D721Med (cell line): ENCODE measurements at places on chromosomes 7 and 10.

- DNase-seq = no peak
These were observed 35.5 kb downstream of the GPRIN2 start for GRCh38 chr10:46520941-46521340.

DNA sequence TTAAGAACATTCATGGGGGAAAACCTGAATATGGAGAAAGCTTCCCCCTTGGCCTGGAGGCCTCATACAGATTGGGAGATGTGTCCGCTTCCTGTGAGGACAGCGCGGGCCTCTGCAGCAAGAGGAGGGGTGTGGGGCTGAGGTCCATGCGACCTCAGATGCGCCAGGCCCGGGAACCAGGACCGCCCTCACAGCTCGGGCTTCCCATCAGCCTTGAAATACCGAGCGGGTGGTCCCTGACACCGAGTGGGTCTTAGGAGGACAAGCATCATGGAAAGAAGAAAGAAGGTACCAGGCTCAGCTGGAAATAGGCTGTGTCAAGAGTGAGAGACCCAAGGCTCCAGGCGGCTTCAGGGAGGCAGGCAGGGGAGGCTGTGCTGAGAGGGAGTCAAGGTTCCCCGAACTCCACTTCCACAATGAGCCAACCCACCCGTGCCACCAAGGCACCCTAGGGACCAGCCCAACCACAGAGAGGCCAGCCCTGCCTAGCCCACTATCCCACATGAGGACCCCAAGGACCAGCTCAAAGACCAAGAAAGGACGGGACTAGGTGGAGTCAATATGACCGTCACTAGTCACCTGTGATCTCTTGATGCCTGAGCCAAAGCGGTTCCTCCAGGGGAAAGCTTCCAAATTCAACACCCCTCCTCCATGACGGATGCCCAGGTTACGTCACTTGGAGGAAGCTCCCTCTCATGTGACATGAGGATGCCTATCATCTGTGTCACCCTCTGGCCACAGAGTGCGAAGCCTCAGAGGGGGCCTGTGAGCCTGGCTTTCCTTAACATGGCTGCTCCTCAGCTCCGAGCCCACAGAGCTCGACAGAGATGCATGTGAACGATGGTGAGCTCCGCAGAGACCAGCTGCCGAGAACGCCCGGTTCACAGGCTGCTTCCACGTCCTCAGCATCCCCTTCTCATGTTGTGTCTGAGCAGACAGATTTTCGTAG lies 103.7 kb downstream of the TCERG1L start:
- DNase-seq = no peak

GRCh38 chr10:100519311-100520051 lies at the start of gene SEC31B:
Gene SEC31B, minus strand, starts transcription at chr10:100519861. Its CDS starts 2,909 bp downstream, at chr10:100516952.
- DNase-seq = no peak

DNA sequence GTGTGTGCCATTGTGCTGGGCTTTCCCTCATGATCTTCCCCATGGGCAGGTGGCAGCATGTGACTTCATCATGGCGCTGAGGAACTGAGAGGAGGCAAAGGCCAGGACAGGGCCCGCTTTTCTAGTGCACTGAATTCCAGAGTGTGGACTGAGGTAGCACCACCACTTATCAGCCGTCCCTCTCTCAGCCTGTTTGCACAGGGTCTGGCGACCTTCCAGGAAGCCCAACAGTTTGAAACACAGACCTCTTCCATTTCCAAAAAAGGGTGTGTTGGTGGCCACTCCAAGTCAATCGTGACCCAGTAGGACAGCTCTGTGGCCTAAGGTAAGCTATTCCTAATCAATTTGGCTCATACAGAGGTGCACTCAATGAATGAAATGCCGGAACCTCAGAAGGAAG lies 4.4 kb downstream of the DNAJC30 start:
- no peak for DNase-seq

DNA sequence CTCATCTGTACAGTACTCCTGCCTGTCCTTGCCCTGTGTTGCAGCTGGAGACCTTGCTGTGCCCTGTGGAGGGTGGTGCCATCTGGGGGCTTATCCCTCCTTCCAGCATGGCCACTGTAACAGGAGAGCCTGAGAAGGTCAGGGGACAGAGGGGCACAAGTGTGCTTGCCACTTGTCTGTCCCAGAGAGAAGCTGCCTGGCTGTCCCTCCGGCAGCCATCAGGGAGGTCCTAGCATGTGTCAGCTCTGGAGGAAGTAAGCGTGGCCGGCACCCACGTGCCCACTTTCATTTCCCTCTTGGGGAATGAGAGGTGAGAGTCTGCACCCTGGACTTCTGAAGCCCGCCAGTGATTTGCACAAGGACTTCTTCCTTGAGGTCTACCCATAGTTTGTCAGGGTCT lies 97.0 kb upstream of the PPIF start:
- no peak for DNase-seq

GRCh38 chr7:154769001-154769400 lies 233.9 kb downstream of the PAXIP1 start:
- DNase-seq = no peak

DNA sequence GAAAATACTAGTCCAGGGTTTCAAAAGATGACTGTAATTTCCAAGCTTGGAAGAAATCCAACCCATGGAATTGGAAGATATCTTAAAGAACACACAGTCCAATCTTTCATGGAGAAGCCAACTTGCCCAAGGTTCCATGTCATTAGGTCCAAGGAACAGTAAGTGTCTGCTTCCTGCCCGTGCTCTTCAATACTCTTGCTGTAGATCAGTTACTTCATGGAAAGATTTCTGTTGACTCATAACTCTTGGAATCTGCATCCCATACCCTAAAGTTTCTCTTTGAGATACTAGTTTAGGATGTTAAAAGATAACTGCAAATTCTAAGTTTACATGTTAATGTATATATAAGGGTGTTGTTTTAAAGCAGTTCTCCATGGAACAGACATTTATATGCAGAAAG lies 127.9 kb upstream of the SLC13A1 start:
- DNase-seq = no peak

DNA sequence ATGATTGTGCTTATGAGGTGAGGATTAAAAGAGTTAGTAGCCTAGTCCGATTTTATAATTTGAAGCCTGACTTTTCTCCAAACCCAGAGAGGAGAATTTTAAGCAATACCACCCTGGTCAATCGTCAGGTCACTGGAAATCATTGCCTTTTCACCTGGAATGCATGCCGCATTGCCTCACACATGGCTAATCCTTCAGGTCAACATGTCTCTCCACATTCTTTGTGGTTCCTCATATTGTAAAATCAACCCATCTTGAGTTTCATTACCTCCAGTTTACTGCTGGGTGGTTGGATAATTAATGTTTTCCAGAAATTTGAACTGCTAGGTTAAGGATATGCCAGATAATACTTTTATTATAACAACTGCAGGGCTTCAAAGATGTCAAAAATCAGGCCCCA lies 55.6 kb upstream of the SEMA3E start:
- no peak for DNase-seq

GRCh38 chr10:61702584-61702983 lies 39.9 kb downstream of the CABCOCO1 start:
- DNase-seq = no peak
